ENCODE measurements at places on chromosomes 1 and 21.
A peak's percentile ranks its signal among the peaks of the same experiment; 100 is the strongest.

DNA sequence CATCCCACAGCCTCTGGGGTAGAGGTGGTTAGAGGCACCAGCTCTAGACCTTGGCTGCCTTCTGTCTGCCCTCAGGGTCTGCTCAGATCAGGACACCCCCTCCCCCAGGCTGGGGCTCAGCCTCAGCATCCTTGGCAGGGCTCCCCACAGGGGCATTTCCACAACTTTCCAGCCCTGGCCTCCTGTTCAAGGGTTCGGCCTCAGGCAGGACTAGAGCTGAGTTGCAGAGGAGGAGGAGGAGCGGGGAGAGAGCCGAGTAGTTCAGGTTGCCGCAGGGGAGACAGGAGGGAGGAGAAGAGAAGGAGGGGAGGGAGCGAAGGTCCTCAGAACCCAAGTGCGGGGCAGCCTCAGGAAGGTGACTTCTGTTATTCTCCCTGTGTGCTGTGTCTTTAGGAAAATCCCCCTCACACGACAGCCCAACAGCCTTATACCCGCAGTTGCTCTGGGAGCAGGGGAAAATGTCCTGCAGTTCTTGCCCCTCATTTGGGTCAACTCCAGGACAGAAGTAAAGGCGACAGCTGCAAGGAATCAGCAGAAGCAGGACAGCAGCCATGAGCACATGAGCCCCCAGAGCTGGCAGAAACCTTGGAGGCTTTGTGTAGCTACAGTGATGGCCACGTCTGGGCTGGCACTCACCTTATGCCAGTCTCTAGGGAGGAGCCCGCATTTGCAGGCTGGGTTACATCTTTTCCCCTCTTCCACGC lies 46.5 kb upstream of the TENT5B start:
- DNase-seq = no peak

GRCh38 chr1:54131419-54131818 lies 21.4 kb downstream of the CDCP2 start:
- no peak for DNase-seq

DNA sequence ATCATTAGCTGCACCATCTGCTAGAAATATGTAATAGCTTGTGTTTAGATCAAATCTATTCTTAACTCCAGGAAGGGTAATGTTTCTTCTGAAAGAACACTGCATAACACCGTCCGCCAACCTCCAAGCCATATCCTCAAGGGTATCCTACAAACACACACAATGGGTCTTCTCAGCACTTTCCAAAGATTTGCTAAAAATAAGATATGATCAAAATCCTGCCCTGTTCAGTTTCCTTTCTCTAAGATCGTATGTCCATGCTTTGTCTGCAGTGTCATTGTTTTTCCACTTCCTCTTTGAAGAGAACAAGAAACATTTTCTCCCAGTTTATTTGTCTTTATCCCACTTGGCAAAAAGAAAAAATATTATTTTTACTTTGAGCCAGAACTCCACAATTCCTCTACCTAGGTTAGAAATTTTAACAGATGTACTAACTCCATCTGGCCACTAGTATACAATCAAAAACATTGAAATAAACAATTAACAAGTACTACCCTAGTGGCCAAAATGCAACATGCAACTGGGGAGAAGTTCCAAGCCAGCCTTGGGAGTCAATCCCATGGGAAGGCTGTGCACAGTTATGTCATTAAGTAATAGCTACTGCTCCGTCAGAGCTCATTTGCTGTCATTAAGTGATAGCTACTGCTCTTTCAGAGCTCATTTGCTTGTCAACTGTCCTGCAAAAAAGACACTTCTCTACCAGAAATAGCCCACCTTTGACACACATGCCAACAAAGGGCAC lies 37.8 kb downstream of the FRRS1 start:
- peak; percentile 87 for DNase-seq

DNA sequence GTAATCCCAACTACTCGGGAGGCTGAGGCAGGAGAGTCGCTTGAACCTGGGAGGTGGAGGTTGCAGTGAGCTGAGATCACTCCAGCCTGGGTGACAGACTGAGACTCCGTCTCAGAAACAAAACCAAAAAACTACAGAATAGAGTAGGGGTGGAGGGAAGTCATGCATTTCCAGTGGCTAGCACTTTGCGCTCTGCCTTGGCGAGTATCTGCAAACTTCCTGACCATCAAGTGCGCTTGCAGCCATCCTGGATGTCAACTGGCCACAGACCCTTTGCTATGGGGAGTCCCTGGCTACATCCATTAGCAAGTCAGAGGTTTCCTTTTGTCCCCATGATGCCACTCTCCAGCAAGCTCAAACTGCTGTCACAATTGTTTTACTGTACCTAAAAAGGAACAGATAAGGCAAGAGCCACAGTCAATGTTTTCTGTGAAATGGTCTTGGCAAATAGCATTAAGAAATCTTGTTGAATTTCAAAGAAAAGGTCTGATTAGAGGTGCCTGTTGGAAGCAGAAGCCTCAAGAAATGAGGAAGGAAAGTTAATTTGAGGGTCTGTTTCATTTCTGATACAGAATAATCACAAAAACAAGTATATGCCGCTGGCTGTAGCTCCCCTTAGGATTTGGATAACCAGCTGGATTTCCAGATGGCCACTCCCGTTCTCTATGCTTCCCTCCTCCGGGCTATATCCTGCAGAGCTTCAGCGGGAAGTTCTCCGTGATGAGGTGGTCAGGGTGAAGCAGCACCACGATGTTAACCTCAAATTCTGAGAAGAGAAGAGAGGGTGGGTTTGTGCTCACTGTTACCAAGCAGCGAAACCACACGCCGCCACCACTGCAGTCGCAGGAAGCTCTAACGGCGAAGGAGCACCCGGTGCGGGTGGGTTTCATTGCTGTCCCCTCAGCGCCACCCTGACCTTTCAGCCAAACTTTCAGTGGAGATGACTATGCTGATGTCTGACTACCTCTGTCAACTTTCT lies 42.0 kb downstream of the VPS26C start:
- no peak for DNase-seq

GRCh38 chr1:169517558-169518186 lies 31.9 kb upstream of the SLC19A2 start:
- DNase-seq = no peak

All from kidney capillary endothelial cell (primary cell).